ENCODE measurements at places on chromosomes 2 and 18.
A peak's percentile ranks its signal among the peaks of the same experiment; 100 is the strongest.

- DNase-seq: no peak
Measured at GRCh38 chr2:105387225-105387624, 11.6 kb downstream of the FHL2 start.

DNA sequence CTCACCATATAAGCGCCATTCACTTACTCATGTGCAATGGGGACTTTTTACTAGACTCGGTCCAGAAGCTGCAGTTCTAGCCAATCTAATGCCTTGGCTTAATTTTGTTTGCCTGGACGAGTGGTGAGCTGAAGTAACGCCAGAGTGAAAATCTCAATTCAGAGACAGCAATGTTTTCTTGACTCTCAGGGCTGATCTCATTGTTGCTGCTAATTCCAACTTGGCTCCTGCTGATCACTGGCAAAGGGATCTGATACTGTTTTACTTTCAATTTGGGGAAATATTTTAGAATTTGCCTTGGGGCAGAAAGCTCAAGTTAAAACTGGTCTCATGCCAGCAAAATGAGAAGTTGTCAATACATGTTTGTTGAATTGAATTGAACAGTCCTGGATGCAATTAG, 906.6 kb upstream of the CDH2 start:
- DNase-seq: no peak

- DNase-seq: peak; percentile 23
Measured at GRCh38 chr18:13811993-13812392, 12.0 kb upstream of the MC5R start.

DNA sequence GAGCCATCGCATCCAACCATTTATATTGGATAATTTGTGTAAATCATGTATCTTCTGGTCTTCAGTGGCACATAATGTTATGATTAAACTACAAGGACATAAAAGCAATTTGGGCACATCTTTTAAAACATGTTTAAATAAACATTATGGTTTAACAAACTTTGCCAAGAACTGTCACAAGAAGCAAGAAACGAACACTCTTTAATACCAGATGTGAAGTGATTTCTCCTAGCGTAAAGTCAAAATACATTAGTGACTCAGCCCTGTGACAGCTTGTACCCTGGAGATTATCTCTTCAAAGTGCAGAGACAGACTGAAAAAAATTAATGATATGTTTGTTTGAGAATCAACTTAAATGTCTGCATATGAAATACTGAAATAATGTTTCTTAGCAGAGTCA, 39.9 kb downstream of the DSEL start:
- DNase-seq: no peak

GRCh38 chr2:237625777-237626176, 1.6 kb upstream of the LRRFIP1 start:
- DNase-seq: no peak

GRCh38 chr2:58227171-58227917, 13.8 kb downstream of the FANCL start:
- no peak for DNase-seq

DNA sequence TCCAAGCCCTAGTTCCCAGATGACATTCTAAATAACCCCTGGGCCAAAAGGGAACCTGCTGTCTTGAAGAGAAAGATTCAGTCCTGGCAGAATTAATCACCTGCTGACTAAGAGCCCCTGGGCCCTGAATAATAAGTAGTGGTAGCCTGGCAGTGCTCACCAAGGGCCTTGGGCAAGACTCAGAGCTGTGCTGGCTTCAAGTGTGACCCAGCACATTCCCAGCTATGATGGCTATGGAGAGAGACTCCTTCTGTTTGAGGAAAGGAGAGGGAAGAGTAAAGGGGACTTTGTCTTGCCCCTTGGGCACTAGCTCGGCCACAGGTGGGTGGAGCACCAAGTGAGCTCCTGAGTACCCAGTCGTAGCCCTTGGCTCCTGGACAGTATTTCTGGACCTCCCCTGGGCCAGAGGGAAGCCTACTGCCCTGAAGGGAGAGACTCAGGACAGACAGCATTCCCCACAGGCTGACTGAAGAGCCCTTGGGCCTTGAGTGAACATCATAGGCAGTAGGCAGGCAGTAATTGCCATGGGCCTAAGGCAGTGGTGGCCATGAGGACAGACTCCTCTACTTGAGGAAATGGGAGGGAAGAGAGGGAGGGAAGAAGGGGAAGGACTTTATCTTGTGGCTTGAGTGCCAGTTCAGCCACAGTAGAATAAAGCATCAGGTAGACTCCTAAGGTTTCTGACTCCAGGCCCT, 40.0 kb upstream of the INPP4A start:
- DNase-seq: no peak

GRCh38 chr2:94986392-94986963, 39.0 kb upstream of the MAL start:
- DNase-seq: peak; percentile 72

GRCh38 chr2:5798084-5798483, 105.9 kb downstream of the SOX11 start:
- no peak for DNase-seq

- no peak for DNase-seq
Measured at GRCh38 chr2:208311321-208311720, 45.3 kb downstream of the PIKFYVE start.

DNA sequence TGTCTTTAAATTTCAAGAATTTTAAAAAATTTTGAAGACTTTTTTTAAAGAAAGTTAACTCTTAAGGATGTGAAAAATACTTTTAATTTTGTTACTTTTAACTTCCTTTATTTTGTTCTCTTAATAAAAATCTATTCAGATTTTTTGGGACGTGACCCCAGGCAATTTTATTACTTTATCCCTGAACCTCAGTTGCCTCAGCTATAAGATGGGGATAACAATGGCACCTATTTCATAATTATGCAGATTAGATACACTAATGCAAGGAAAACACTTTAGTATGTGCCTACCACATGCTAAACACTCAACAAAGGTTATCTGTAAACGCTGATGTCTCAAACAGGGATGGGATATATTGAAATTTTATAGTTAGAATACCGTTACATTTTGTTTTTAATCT, 1.5 kb upstream of the SCYGR1 start:
- DNase-seq: no peak
